ENCODE measurements at places on chromosomes 2 and 18. TPM values are rescaled to one million over a fixed set of nuclear protein-coding genes. Genes with fewer than 3 reads are reported as not detected.

GRCh38 chr2:3082705-3083104 is 294.9 kb downstream of the EIPR1 start:
- DNase-seq, result no peak
- no peaks in the 10 kb centered on the region for H3K4me1 ChIP-seq
- H3K27me3 ChIP-seq, result no peaks in the 10 kb centered on the region
- no peak overlapping the region for H3K27ac ChIP-seq

DNA sequence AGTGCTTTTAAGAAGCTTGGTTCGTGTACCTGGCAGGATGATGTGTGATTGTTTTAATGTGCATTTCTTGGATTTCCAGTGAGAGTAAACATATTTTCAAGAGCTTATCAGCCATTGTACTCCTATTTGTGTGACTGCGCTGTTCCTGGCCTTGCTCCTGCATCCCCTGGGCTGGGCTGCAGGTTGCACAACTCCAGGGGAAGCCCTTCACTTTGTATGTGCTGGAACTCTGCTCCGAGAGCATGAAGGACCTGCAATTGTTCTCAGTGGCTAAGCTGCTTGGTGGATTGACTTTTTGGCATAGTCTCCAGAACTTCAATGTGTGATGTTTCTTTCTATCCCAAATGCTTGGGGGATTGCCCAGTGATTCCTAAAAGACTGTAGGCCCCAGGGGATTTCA is 18.8 kb downstream of the ATP6V1C2 start:
- no peak overlapping the region for H3K27ac ChIP-seq
- no peak overlapping the region for H3K4me3 ChIP-seq
- H3K4me1 ChIP-seq, result no peaks in the 10 kb centered on the region
- no peaks in the 10 kb centered on the region for H3K36me3 ChIP-seq

DNA sequence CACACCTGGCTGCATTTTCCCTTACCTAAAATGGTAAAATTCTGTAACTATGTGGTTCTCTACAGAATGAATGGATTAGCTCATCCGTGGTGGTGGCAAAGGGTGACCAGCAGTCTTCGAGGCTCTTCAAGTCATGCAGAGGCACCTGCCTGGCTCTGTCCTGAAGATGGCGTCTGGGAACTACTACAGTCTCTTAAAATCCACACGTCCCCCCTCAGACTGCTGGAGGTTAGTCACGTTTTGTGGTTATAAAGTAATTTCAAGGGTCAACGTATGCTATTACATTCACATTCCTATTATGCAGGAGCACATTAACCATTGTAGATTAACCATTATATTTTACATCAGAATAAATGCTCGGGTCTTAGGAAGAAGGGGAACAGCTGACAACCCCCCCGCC is 616.7 kb downstream of the GALR1 start:
- H3K27me3 ChIP-seq, result no peaks in the 10 kb centered on the region
- DNase-seq, result no peak
- no peak overlapping the region for H3K27ac ChIP-seq
- H3K4me1 ChIP-seq, result no peaks in the 10 kb centered on the region
- no peak overlapping the region for H3K4me3 ChIP-seq

DNA sequence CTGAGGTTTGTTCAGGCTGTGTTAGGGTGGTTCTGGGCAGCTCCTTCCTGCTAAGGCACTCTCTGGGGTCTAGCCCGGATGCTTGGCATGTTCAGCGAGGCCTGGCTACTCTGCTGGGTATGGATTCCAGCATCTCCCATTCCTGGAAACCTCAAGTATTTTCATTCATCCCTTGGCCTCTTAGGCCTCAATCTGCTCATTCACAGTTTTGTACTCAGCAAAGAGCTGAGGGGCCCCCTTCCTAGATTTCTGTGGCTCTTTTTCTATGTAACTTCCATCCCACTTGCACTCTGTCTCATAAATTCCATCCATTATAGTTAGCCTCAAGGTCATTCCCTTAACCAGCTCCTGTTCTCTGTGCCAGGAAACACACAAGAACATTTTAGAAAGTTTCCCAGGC is 798.8 kb upstream of the HS6ST1 start:
- no peaks in the 10 kb centered on the region for H3K4me1 ChIP-seq
- no peak for DNase-seq
- H3K4me3 ChIP-seq, result no peak overlapping the region
- no peak overlapping the region for H3K27ac ChIP-seq
- H3K27me3 ChIP-seq, result no peaks in the 10 kb centered on the region

GRCh38 chr2:78749638-78750037 is 275.9 kb upstream of the REG3G start:
- H3K4me1 ChIP-seq, result no peaks in the 10 kb centered on the region
- no peak overlapping the region for H3K4me3 ChIP-seq
- H3K27me3 ChIP-seq, result no peaks in the 10 kb centered on the region
- no peak overlapping the region for H3K27ac ChIP-seq

The OR6B2 gene
- polyA plus RNA-seq, result not detected

The TGFA gene
- polyA plus RNA-seq, result 3.7 TPM

GRCh38 chr2:161160226-161161073 is at the start of gene TANK:
TANK (plus strand) TSS chr2:161160428; CDS start chr2:161179663, 19,235 bp downstream.
- peak within 1 kb of the TSS; percentile 71 for H3K4me3 ChIP-seq
- no peaks in the 10 kb centered on the region for H3K27me3 ChIP-seq
- peaks cover 16% of the 10 kb centered on the region for H3K36me3 ChIP-seq

The RESP18 gene
- polyA plus RNA-seq, result not detected

The TUBA4B gene
- not detected for polyA plus RNA-seq

The RAX gene
- polyA plus RNA-seq, result not detected

DNA sequence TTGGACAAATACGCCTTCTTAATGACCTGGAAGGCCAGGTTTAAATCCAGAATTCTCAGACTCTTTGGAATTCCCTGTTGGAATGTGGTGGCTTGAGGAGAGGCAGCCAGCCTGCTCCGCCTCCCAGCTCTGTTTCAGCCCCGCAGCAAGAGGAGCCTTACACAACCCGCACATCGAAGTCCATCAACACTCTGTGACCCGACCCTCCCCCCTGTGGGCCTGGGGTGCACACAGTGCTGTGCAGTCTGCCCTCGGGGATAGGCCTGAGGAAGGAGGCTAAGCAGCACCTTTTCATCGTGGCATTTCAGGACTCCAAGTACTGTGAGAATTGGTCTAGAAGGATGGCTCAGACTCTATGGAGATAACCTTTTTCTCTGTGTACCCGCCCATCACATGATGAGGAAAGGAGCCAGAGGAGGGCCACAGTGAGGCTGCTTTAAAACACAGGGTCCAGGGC is 73.7 kb downstream of the GREB1L start:
- H3K36me3 ChIP-seq, result no peaks in the 10 kb centered on the region
- no peak for DNase-seq
- H3K27ac ChIP-seq, result no peak overlapping the region
- no peak overlapping the region for H3K4me3 ChIP-seq
- H3K4me1 ChIP-seq, result no peaks in the 10 kb centered on the region
- H3K27me3 ChIP-seq, result no peaks in the 10 kb centered on the region

DNA sequence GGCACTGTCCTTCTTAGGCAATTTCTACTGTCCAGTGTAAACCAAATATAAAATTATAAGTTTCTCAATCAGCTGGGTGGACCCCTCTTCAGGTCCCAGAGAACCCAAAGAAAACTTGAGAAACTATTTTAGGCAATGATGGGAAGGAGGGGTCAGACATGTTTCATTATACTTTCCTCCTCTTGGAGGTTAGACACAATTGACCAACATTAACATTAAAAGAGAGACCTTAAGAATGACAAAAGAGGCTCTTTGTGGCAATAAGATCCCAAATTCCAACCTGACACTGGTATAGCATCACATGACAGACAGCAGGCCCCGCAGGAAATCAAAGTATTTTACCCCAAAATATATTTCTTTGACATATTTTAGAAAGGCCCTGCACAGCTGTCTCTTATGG is 73.1 kb downstream of the LRRTM1 start:
- no peaks in the 10 kb centered on the region for H3K36me3 ChIP-seq
- no peaks in the 10 kb centered on the region for H3K4me1 ChIP-seq
- DNase-seq, result no peak
- no peak overlapping the region for H3K27ac ChIP-seq

DNA sequence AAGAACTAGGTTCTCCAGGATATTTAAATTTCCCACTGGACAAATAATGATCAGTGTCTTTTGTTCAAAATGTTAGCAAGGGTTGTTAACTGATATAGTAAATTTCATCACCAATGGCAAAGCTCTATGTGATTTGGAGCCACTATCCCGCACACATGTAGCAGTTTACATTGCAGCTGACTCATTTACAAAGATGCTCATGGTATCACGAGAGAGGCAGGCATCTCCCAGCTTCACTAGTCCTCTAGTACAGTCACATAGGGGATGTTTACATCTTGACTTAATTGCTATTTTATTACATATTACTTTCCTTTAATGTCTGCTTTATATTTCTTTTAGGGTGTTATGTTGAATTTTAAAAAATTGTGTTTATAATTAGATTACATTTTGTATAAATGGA is 30.7 kb downstream of the KCNE4 start:
- H3K4me1 ChIP-seq, result no peaks in the 10 kb centered on the region
- no peak overlapping the region for H3K4me3 ChIP-seq
- H3K27me3 ChIP-seq, result no peaks in the 10 kb centered on the region
- no peak for DNase-seq

GRCh38 chr2:111048856-111049768 is 71.6 kb upstream of the BCL2L11 start:
- H3K27ac ChIP-seq, result no peak overlapping the region
- no peaks in the 10 kb centered on the region for H3K27me3 ChIP-seq
- peaks cover 4% of the 10 kb centered on the region for H3K4me1 ChIP-seq
- DNase-seq, result no peak

The ERMN gene
- not detected for polyA plus RNA-seq

The TTN gene
- 0.03 TPM for polyA plus RNA-seq

DNA sequence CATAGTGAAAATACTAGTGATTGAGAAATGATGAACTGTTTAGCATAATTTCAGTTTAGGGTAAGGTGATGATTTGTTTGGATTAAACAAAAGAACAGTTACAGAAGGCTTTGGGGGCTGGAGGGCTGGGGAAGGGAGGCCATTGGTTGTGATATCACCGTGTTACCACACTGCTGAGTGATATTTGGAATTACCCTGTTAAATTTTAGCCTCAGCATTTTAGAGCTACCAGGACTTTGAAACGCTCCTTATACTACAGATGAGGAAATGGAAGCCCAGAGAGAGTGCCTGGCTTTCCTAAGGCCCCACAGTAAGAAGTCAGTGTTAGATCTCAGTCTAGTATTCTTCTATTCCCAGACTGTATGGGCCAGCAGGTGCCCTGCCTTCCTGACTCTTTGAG is 15.6 kb downstream of the ARHGEF33 start:
- no peak for DNase-seq
- no peak overlapping the region for H3K4me3 ChIP-seq
- no peaks in the 10 kb centered on the region for H3K4me1 ChIP-seq
- H3K36me3 ChIP-seq, result no peaks in the 10 kb centered on the region
- no peak overlapping the region for H3K27ac ChIP-seq

GRCh38 chr2:10103179-10103578 is 19.4 kb upstream of the RRM2 start:
- no peaks in the 10 kb centered on the region for H3K27me3 ChIP-seq
- no peak overlapping the region for H3K4me3 ChIP-seq
- no peak for DNase-seq
- H3K4me1 ChIP-seq, result no peaks in the 10 kb centered on the region

GRCh38 chr18:12049978-12050811 is 43.4 kb upstream of the ANKRD62 start:
- no peaks in the 10 kb centered on the region for H3K4me1 ChIP-seq
- no peak for DNase-seq
- no peaks in the 10 kb centered on the region for H3K36me3 ChIP-seq
- H3K27me3 ChIP-seq, result no peaks in the 10 kb centered on the region
- H3K27ac ChIP-seq, result no peak overlapping the region

The PSMA8 gene
- 0.31 TPM for polyA plus RNA-seq

GRCh38 chr18:71597219-71597618 is 946.9 kb downstream of the CBLN2 start:
- no peaks in the 10 kb centered on the region for H3K27me3 ChIP-seq
- no peak overlapping the region for H3K27ac ChIP-seq

DNA sequence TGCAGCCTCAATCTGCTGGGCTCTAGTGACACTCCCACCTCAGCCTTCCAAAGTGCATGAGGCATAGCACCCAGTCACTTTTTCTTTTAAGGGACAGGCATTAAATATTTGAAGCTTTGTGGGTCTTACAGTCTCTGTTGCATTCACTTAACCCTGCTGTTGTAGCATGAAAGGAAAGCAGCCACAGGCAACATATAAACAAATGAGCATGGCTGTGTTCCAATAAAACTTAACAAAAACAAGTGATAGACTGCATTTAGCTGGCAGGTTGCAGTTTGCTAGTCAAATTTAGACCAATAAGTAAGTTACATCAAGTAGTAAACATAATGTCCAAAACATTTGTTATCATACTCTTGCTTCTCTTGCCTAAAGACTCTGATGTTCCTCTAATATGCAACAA is 297.3 kb upstream of the MMADHC start:
- DNase-seq, result no peak
- H3K36me3 ChIP-seq, result no peaks in the 10 kb centered on the region
- no peak overlapping the region for H3K27ac ChIP-seq

The TET3 gene
- 1.7 TPM for polyA plus RNA-seq

DNA sequence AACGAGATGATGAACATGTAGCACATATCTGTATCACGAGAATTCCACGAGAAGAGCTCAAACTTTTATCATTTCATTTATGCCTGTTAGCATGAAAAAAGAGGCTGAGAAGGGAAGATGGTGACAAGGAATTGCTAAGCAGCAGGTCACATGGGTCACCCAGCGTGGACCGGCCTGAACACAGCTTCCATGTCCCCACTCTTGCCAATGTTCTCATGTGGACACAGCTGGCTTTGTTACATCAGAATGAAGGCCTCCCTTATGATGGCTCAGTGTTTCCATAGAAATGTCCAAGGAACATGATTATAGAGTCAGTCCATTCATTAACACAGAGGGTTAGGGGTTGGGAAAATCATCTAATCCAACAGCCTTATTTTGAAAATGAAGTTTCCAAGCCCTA is 215.4 kb downstream of the CMPK2 start:
- no peaks in the 10 kb centered on the region for H3K4me1 ChIP-seq
- no peak overlapping the region for H3K27ac ChIP-seq
- no peak for DNase-seq

DNA sequence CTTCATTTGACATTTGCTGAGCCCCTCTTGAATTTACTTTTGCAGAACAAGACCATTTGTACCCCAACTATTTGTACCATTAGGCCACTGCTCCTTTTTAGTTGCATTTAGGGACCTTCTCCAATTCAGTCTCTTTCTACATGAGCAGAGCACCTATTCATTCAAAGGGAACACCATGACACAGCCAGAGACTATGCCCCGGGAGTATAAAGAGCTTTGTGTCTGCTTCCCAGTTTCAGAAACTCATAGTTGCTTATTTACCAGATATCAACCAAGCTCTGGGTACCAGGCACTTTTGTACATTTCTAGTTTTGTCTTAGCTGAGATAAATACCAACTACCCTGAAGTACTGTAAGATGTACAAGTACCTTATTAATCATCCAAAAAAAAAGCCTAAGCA is 269.1 kb upstream of the SIX3 start:
- no peaks in the 10 kb centered on the region for H3K27me3 ChIP-seq
- no peak overlapping the region for H3K4me3 ChIP-seq
- no peak for DNase-seq
- H3K27ac ChIP-seq, result no peak overlapping the region
- H3K4me1 ChIP-seq, result no peaks in the 10 kb centered on the region

- no peaks in the 10 kb centered on the region for H3K27me3 ChIP-seq
- DNase-seq, result no peak
- no peak overlapping the region for H3K4me3 ChIP-seq
- no peak overlapping the region for H3K27ac ChIP-seq
- no peaks in the 10 kb centered on the region for H3K4me1 ChIP-seq
These were observed 243.1 kb downstream of the EN1 start for GRCh38 chr2:118604371-118604770.

- peaks cover 3% of the 10 kb centered on the region for H3K4me1 ChIP-seq
- H3K27ac ChIP-seq, result no peak overlapping the region
- peaks cover 15% of the 10 kb centered on the region for H3K27me3 ChIP-seq
- no peak overlapping the region for H3K4me3 ChIP-seq
These were observed 109.1 kb upstream of the CTDP1 start for GRCh38 chr18:79570266-79571201.
